Hypothalamus (tissue), 51 donors: ENCODE measurements at places on chromosomes 2 and 18.

GRCh38 chr2:147689220-147689909, 155.5 kb upstream of the ACVR2A start:
- no peak for DNase-seq

GRCh38 chr2:113085542-113085941, 17.8 kb downstream of the IL1F10 start:
- DNase-seq = no peak

- no peak for DNase-seq
These were observed 98.3 kb upstream of the HDAC4 start for GRCh38 chr2:239498981-239499634.

DNA sequence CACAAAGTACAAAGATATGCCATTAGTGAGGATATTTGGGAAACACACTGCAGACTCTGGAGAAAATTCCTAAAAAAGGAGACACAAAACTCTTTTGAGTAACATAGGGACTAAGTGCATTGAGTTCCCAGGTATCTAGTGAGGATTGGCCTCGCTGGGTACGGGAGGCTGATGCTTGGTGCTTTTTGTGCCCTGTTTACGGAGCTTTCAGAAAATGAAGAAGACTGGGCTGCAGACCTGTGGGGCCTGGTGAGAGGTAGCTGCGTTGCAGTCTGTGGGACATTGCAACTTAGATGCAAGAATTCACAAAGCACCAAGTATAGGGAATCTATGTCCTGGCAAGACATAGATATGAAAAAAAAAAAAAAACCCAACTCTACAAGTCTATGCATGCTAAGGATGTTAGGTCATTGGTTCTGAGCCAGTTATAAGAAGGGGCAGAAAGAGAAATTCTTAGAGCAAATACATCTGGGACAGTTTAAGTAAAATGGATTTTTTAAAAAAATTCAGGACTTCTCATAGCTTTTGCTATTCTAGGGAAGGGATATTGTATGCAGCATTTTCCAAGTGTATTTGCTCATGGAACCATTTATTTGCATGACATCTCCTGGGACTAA, 156.0 kb downstream of the SLC4A3 start:
- DNase-seq = no peak

- no peak for DNase-seq
These were observed 107.3 kb downstream of the CPS1 start for GRCh38 chr2:210663631-210664089.

DNA sequence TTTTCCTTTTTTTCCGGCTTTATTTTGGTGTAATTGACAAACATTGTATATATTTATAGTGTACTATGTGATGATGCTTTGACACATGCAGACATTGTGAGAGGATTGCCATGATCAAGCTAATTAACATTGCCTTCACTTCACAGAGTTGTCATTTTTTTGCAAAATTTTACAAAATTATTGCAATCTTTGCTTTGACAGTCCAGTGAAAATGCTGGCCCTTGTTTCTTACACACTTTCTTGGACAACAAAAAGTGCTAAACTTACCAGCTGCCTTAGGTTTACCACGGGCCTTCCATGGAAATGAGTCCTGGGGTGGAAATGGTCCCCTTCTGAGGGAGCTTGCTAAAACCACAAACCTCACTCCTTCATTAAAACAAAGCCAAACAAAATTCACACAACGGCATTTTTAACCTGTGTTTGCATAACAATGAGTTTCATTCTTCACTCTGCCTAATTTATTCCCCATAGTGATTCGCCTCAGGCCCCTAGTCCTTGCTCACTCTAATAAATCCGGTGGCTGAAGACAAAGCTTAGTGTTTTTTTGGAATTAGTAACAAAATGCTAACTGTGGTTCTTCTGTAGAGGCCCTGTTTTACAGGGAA, 32.2 kb downstream of the LINC00305 start:
- no peak for DNase-seq

GRCh38 chr18:5463390-5463789, 80.4 kb downstream of the EPB41L3 start:
- DNase-seq = no peak

DNA sequence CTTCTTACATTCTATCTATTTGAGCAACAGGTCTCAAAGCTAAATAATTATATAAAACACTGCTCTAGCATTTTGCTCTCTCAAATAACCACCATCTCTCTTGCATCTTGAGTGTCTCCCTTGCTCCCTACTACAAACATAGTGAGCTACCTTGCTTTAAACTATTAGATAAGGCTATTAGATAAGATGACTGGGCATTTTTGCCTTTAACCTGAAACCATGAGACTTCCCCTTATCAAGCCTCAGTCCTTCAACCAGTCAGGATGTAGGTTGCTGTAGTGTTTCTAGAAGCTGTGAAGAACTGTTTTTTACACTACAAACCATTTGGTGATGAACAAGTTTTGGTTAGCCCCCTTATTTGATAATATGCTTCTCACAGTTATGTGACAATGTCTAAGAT, 115.4 kb upstream of the MAP2 start:
- no peak for DNase-seq

- DNase-seq = no peak
These were observed 401.2 kb upstream of the SOX11 start for GRCh38 chr2:5290900-5291546.

DNA sequence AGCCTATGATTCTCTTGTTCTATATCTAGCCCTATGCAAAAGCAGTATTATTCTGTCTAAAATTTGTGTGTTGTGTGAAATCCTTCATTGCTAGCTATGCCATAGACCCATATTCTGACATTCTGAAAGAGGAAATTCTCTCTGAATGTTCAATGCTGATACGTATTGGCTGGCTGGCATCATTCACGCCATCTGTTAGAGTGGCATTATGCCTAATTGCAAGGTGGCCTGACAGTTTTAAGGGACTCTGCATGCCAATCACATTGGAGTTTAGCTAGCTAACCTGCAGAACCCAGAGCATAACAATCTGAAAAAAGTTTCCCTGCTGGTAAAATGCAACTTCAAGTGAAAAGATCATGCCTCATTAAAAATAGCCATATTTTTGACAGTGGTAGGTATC, 316.0 kb downstream of the SOX11 start:
- DNase-seq = no peak

- DNase-seq = no peak
These were observed 1490.2 kb upstream of the SLC39A10 start for GRCh38 chr2:194166818-194167217.

DNA sequence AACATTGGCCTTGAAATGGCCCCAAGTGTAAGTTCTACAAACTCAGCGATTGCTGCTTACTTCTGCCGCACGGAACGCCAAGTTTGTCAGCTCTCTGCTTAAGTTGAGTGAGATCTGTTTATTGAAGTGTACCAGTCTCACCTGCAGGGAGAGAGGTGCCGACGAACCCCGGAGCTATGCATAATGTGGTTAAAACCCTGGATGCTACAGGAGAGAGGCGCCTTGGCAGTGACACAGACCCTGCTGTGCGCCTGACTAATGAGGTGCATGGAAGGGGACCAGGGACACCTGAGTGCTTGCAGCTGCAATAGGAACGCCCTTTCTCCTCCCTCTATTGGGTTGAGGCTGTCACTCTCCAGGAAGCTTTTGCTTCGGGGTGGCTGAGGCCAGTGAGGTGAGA, 979 bp downstream of the SLC9A2 start:
- no peak for DNase-seq

DNA sequence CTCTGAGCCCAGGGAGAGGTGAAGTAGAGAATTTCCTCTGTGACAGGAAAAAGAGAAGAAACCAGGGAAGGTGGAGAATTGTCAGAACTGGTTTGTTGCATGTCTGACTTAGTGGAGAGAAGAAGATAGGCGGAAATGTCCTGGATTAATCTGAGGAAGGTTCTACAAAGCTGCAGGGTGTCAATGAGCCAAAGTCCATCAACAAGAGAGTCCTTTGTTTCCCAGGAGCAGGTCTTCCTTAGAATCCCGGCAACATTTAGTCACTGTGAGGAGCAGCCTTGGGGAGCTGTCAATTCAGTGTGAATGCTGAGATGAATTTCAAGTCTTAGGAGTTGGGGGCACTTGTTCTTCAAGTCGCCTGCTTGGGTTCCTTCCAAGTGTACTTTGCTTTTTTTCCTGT, 88.4 kb upstream of the CELF4 start:
- DNase-seq = no peak

DNA sequence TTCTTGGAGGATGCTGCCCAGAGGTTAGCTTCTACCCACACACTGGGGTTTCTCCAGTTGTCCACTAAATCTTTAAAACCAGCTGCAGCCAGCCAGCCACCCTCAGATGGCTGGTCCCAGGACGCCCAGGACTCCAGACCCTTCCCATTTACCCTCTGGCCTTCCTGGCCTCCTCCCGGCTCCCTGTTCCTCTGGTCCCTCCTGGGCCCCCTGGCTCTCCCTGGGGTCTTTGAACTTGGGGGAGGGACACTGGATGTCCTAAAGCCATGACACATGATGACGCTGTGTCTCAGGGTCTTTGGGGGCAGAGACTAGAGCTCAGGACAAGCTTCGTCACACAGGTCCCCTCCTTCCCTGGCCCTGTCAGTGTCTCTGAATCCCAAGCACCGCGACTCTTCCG, 201.1 kb upstream of the HDAC4 start:
- no peak for DNase-seq

- DNase-seq = no peak
These were observed 319.9 kb upstream of the ACVR2A start for GRCh38 chr2:147524912-147525311.

- DNase-seq = no peak
These were observed 95.4 kb upstream of the CYP20A1 start for GRCh38 chr2:203143391-203143790.

DNA sequence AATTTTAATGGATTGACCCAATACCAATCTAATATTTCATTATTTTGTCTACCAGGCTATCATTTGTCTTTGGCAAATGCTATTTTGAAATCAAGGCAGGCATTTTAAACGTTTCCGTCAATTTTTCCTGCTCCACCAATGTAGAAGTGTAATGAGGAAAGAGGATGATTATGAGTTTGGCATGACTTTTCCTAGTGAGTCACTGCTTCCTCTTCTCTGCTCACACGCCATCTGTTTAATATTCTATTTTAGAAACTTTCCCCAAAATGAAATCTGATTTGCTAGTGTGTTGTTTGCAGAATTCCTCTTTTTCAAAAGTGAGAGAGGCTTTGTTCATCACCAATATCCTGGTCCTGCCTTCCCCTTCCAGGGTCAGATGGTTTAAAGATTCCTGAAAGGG, 42.5 kb upstream of the PID1 start:
- no peak for DNase-seq

- DNase-seq = no peak
These were observed 99.1 kb upstream of the HDAC4 start for GRCh38 chr2:239499726-239500573.

DNA sequence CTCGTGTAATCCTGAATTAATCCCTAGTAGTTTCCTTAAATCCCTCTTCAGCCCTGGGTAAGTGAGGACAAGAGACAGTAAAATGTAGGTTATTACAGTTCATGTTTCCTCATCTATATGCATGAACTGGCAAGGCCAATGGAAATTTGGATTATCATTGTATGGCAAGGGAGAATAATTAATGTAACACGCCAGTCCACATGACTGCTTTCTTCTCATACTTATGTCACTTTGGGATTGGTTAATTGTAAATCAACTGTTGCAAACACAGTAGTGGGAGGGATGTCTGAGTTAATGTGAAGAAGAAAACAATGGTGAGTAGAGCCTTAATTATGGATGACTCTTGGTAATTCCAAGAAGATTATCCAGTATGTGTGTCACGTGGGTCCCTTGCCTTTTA, 1.7 kb upstream of the SERPINB7 start:
- DNase-seq = no peak

GRCh38 chr2:178756343-178756742, 50.9 kb downstream of the TTN start:
- DNase-seq = no peak

DNA sequence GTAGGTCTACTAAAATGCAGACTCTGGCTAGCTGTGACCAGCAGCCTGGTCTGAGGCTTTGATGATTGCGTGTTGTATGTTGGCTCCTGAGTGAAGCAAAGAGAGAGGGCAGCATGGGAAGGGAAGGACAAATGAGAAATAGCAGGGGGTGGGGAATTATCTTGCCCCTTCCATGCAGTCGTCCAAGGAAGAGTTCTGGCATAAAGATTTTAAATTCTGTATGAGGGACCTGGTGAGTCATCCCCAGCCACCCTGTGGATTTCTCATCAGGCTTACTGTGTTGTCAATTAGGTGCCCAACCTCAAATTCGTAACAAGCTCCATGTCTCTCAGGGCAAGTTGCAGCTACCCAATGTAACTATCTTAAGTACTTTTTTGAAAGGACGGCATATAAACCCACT, 72.1 kb upstream of the NOSTRIN start:
- DNase-seq = no peak

DNA sequence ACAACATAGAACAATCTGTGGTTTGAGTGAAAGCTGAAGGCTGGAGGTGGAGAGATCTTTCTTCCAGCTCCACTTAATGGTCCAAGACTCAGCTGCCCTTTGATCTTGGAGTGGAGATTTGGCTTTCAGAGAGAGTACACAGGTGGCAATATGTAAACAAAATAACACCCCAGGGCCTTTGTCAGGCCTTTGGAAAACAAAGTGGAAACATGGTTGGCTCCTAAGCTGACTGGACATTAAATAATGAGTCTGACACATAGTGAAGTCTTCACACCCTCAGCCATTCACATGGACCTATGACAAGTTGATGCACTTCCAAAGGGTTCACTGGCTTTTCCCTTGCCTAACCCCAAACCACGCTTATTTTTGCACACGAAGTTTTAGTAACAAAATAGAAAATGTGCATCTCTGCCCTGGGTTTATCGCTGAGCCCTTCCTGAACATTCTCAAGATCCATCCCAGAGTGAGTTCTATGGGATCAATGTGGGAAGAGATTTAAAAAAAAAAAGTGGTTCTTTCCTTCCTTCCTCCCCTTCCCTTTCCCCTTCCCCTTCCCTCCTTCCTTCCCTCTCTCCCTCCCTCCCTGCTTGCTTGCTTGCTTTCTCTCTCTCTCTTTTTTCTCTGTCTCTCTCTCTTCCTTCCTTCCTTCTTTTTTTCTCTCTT, 201.3 kb upstream of the NT5C1B start:
- DNase-seq = no peak

GRCh38 chr18:44386401-44386800, 294.3 kb upstream of the SETBP1 start:
- no peak for DNase-seq

DNA sequence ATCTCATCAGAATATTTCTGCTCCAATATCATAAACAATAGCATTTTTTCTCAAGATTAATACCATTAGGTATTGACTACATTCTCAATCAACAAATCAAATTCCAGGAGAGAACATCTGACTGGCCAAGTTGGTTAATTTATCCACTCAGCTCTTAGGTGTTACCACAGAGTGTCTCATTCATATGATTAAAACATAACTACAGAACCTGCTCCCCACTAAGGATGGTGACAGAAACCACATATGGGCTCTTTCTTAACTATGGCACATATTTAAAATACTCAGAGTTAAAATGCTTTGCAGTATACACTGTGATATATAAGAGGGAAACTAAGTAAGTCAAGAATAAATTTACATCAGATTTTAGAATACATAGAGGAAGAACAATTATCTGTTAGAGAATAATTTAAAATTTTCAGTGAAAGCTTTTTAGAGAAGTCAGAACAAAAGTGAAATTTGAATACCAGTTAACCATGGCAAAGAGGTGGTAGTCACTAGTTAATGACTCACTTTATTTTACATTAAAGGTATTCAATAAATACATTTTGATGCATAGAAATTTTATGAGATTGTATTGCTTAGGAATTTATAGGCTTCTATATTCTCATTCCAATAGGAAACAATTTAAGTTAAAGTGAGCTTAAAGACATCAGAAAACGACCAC, 1120.8 kb upstream of the TMEFF2 start:
- DNase-seq = no peak
